ENCODE measurements at places on chromosomes 16 and 17.

DNA sequence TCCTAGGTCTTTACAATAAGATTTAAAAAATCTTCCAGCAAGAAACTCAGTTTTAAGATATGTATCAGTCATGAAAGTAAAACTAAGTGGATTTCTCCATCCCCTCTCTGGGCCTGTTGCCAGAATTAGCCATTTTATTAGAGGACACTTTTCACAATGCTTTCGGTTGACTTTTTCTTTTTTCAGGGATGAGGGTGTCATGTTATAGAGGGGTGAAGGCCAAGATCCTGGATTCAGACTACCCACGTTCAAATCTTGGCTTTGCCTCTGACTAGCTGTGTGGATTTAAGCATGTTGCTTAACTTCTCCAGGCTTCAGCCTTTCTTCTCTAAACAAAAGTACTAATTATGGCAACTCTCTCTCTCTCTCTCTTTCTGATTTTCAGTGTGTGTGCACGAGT, 111.7 kb upstream of the COX10 start:
- no peaks in the 10 kb centered on the region for H3K36me3 ChIP-seq
- H3K27me3 ChIP-seq = no peaks in the 10 kb centered on the region
- no peak overlapping the region for H3K27ac ChIP-seq
- H3K4me3 ChIP-seq = no peak overlapping the region

- peak overlapping the region; percentile 77 for H3K4me3 ChIP-seq
- no peaks in the 10 kb centered on the region for H3K36me3 ChIP-seq
- H3K27me3 ChIP-seq = no peaks in the 10 kb centered on the region
- DNase-seq = no peak
- peaks cover 8% of the 10 kb centered on the region for H3K4me1 ChIP-seq
- H3K27ac ChIP-seq = peak overlapping the region; percentile 65
These were observed 918 bp upstream of the MRM1 start for GRCh38 chr17:36600465-36600864.

DNA sequence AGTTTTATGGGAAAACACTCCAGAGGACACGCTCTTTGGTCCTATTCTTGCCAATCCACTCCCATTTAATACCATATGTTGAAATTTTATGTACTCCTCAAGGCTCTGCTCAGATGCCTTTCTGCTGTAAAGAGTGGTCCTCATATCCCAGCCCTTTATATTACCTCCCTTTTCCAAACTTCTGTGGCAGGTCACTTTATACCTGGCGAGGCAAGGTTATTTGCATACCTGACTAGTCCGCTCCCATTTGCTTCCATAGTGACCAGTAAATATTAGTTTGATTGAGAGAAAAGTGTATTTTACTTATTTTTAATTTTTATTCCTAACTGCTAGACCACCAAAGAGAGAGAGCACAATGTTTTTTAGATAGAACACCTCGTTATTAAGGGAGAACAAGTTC, 17.3 kb downstream of the KRT12 start:
- no peak for DNase-seq
- peaks cover 75% of the 10 kb centered on the region for H3K4me1 ChIP-seq
- no peak overlapping the region for H3K4me3 ChIP-seq
- H3K27me3 ChIP-seq = no peaks in the 10 kb centered on the region
- peak overlapping the region; percentile 94 for H3K27ac ChIP-seq

GRCh38 chr16:85302848-85303353, 190.6 kb upstream of the CIBAR2 start:
- no peaks in the 10 kb centered on the region for H3K36me3 ChIP-seq
- peak overlapping the region; percentile 53 for H3K4me3 ChIP-seq
- peaks cover 10% of the 10 kb centered on the region for H3K4me1 ChIP-seq
- no peak overlapping the region for H3K27ac ChIP-seq

- no peaks in the 10 kb centered on the region for H3K36me3 ChIP-seq
- no peak for DNase-seq
- H3K27ac ChIP-seq = no peak overlapping the region
- H3K4me1 ChIP-seq = no peaks in the 10 kb centered on the region
- H3K4me3 ChIP-seq = no peak overlapping the region
These were observed 458.6 kb upstream of the ASIC2 start for GRCh38 chr17:33751702-33752065.

- no peaks in the 10 kb centered on the region for H3K27me3 ChIP-seq
- no peaks in the 10 kb centered on the region for H3K36me3 ChIP-seq
- H3K27ac ChIP-seq = no peak overlapping the region
- DNase-seq = no peak
- H3K4me3 ChIP-seq = no peak overlapping the region
- no peaks in the 10 kb centered on the region for H3K4me1 ChIP-seq
These were observed 40.4 kb downstream of the ABCC6 start for GRCh38 chr16:16182918-16183317.

GRCh38 chr16:53895433-53895832, 191.5 kb downstream of the FTO start:
- H3K27ac ChIP-seq = no peak overlapping the region
- no peaks in the 10 kb centered on the region for H3K27me3 ChIP-seq
- no peak for DNase-seq
- H3K36me3 ChIP-seq = no peaks in the 10 kb centered on the region
- no peak overlapping the region for H3K4me3 ChIP-seq
- peaks cover 47% of the 10 kb centered on the region for H3K4me1 ChIP-seq
